HAP-1 (cell line): ENCODE measurements at places on chromosomes 16 and 17.

DNA sequence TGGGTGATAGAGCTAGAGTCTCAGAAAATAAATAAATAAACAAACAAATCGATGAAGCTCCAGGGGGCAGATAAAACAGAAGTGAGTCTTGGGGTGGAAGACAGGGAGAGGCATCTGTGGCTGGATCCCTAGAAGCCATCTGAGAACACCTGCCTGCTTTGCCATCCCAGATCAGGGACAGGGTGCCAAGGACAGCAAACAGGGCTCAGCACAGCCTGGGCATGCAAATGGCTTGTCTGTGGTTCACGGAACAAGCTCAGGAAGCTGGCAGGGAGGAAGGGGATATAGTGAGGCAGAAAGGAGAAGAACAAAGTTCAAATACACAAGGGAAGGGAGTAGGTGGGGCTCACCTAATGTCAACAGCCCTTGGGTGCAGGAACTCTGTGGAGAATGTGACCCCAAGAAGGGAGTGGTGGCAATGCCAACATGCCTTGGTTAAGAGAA is 27.5 kb downstream of the TRIM25 start:
- DNase-seq = no peak

DNA sequence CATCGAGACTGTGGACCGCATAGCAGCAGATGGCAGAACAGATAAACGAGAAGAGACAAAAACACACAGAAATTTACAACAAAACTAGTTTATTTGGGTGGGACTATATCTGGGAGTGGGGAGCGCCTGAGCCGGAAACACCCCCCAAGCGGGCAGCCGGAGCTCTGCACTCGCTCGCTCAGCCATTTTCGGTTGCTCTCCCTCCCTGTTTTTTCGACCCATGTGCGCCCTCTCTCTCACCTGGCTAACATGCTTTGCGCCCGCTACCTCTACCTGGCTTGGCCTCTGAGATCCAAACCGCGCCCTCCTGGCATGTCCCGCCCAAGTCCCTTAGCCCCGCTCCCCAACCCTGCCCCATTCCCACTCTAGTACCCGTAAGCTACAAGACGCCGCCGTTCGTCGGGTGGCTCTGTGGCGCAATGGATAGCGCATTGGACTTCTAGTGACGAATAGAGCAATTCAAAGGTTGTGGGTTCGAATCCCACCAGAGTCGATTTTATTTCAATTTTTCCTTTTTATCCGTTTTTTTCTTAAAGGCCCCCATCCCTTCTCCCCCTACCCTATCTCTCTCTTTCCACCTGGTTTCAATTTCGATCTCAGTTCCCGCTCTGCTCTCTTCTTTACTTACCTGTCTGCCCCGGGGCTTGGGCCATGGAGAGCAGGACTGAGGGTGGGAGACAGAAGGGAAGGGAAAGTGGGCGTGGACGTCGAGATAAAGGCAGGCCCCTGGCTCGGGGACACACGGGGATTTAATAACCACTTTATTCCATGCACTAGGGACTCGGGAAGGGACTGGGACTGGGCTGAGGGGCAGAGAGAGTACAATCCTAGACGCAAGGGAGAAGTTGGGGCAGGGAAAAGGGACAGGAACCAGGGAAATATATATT is 2.4 kb upstream of the ALOXE3 start:
- peak; percentile 86 for DNase-seq

- no peak for DNase-seq
Observed at GRCh38 chr17:33639103-33639880, 346.2 kb upstream of the ASIC2 start.

GRCh38 chr16:22813223-22813947 is 577 bp upstream of the HS3ST2 start:
- DNase-seq = peak; percentile 5

DNA sequence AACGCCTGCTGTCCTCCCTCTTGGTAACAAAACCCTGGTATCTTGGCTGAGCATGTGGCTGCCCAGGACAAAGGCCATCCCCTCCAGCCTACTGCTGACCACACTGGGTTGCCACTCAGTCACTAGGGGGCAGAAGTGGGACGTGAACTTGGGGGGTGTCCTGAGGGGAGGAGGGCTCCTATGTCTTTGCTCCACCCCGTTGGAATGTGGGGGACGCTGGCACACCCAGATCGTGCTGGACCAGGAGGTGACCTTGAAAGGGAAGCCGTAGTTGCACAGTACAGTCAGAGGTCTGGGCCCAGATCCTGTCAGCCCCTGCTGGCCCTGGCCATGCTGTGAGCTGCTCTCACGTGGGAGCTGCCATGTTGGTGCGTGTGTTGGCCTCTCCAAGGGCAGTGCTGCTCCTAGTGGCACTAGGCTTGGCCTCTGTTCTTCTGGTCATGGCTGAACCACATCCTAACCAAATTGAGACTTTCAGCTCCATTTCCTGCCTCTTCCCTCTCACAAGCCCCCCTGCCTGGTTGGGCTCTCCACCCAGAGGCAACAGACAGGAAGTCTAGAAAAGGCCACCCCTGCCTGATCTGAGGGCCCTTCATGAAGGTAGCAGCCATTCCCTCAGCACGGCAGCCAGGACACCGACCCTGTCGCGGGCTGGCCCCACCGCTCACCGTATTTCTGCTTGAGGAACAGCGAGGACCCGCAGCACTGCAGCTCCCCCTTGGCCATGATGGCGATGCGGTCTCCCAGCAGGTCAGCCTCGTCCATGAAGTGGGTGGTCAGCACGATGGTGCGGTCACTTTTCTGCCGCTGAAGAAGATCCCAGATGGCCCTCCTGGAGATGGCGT is 29.0 kb upstream of the RNPS1 start:
- DNase-seq = peak; percentile 55

GRCh38 chr17:15456972-15457722 is 10.3 kb downstream of the CDRT4 start:
- no peak for DNase-seq

GRCh38 chr17:34241062-34241461 is 14.0 kb upstream of the CCL2 start:
- no peak for DNase-seq

DNA sequence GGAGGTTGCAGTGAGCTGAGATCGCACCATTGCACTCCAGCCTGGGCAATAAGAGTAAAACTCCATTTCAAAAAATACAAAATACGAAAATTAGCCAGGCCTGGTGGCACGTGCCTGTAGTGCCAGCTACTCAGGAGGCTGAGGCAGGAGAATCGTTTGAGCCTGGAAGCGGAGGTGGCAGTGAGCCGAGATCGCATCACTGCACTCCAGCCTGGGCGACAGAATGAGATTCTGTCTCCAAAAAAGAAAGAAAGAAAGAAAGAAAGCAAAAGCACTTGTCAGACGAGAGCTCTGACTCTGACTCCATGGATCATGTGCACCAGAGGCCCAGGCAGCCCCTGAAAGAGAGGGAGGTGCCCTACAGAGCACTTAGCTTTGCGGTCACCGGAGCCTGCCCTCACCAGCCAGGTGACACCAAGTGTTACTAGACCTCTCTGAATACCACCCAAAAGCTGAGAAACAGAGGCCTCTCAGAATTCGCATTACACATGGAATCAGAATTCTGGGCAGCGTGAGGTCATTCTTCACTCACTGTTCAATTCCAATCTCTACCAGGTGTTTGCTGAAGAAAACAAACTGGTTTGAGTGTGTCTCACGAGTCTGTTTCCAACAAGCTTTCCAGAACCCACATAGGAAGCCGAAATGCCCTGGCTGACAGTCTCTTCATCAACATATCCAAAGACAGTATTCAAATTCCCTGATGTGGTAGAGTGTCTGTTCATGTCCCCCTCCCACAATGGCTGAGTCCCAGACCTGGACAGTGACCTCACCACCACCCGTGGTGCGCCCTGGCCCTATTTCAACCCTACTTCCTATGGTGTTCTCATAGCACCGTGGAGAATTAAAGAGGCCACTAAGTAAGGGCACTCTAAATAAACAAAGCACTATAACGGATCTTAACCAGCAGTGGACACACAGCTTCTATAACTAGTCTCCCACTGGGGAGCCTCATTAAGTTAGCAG is 1.5 kb downstream of the FLCN start:
- peak; percentile 34 for DNase-seq
